ENCODE measurements at places on chromosomes 1 and 21.

DNA sequence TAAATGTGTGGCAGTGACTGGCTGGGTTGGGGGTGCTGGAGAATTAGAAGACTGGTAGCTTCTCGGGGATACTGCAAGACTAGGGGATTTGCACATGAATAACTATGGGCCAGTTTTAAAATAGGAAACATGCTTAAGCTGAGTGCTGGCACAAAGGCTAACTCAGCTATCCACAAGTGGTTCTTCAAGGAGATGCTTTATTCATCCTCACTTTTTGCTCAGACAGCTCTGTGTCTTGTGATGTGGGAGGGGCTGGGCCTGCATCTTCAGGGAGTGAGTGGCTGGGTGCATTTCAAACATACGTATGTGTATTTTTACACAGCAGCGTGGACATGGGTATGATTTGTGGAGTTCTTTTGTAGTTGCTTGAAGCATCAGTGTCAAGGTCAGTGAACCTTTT is 2.3 kb downstream of the COQ8A start:
- H3K27ac ChIP-seq = no peak overlapping the region
- no peak overlapping the region for H3K4me3 ChIP-seq
- H3K4me1 ChIP-seq = peaks cover 18% of the 10 kb centered on the region

DNA sequence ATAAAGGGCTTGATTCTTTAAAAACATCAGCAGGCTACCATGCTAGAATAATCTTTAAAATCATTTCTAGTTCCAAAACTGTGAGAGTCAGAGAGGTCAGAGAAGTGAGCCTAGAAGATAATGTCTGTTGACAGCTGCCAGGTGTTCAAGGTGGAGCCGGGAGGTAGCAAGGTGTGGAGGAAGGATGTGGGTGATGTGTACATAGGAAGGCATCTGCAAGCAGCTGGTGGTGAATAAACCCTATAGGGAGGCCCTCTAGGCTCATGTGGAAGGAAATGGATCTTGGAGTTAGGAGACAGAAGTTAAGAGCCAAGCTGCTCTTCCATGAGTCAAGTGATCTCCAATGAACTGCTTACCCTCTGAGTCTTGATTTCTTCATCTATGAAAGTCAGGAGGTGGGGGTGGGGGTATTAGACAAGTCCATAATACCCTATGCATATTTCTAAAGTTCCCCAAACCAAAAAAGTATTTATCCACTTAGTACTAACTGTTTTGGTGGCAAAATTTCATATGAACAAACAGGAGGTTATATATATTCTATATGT is 266.3 kb downstream of the RHOU start:
- no peaks in the 10 kb centered on the region for H3K36me3 ChIP-seq
- no peak for DNase-seq
- H3K4me1 ChIP-seq = no peaks in the 10 kb centered on the region
- no peak overlapping the region for H3K4me3 ChIP-seq

DNA sequence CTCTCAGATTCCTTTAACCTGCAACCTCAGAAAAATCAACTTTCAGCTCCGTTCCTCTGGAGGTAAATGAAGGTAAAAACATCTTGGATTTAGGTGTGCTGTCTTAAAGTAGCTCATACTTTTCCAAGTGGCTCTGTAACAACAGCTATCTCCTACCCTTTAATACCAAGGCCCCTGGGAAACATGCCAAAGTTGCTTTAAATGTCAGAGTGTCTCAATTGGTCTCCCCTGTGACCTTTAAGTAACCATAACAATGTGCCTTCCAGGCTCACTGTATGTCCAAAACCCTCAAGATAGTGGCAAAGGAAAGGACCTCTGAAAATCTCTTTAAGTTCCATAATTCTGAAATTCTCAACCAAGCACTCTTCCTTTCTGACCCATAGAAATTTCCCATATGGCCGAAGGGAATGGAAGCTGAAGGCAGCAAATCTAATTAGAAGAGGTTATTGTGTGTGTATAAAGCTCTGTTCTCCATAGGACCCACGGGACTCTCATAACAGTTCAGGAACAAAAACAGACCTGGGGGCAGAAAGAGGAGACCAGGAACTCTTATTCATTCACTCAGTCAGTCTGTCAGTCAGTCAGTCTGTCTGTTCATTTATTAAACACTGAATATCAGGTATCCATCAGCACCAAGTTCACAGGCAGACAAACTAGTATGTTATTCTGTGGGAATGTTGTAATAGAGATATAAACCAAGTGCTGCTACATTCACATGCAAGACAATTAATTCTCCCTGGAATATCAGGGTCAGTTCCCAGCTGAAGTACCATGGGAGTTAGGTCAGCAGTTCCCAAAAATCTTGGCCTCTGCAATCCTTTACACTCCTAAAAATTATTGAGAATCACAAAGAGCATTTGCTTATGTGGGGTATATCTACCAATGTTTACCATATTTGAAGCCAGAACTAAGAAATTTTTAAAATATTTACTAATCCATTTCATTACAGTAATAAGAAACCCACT is 19.1 kb downstream of the ASTN1 start:
- no peaks in the 10 kb centered on the region for H3K27me3 ChIP-seq
- no peaks in the 10 kb centered on the region for H3K36me3 ChIP-seq
- no peak overlapping the region for H3K4me3 ChIP-seq

DNA sequence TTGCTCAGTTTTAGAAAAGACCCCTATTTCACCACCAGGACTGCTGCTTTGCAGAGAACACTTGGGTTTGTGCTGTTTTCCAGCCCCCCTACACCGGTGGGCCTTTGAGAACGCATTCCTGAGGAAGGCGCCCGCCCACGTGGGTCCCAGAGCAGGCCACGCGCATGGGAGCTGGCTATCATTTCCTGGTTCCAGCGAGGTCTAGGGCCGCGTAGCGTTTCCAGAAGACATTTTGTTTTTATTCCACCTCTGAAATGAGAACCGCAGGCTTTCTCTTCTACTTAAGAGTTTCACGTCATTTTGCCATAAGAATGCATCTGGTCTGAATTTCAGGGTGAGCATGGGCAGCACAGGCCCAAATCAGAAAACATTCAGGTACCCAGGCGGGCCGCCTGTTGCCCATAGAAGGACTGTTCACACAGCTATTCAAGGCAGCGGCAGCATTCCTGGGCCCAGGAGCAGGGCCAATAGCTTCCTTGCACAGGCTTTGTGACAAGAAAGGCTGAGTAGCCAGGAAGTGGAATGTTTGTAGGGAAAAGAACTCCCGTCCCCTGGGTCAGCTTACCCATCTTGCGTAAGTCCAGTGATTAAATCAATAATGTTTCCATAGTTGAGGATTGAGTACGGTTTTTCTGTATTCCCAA is 1.4 kb upstream of the KLHL21 start:
- H3K4me1 ChIP-seq = peaks cover 19% of the 10 kb centered on the region
- peak overlapping the region; percentile 96 for H3K27ac ChIP-seq
- peaks cover 7% of the 10 kb centered on the region for H3K36me3 ChIP-seq

DNA sequence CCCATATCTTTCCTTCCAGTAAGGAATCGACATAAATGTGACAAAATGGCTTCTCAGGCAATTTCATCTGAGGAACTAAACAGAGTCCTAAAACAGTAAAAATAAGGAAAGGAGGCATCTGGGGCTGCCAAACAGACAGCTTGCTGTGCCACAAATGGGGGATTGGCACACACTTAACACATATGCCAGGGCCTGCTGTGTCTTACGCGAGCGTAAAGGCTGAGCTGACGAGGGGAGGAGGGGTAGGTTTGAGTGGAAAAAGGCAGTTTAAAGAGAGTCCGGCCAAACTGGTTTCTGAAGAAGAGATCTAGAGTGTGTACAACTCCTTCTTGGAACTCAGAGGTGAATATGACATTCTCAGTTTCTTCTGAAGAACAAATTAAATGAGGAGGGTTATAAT is 244.1 kb upstream of the MAP1LC3C start:
- H3K4me1 ChIP-seq = peaks cover 12% of the 10 kb centered on the region
- no peaks in the 10 kb centered on the region for H3K27me3 ChIP-seq
- no peaks in the 10 kb centered on the region for H3K36me3 ChIP-seq
- H3K27ac ChIP-seq = no peak overlapping the region
- no peak overlapping the region for H3K4me3 ChIP-seq

DNA sequence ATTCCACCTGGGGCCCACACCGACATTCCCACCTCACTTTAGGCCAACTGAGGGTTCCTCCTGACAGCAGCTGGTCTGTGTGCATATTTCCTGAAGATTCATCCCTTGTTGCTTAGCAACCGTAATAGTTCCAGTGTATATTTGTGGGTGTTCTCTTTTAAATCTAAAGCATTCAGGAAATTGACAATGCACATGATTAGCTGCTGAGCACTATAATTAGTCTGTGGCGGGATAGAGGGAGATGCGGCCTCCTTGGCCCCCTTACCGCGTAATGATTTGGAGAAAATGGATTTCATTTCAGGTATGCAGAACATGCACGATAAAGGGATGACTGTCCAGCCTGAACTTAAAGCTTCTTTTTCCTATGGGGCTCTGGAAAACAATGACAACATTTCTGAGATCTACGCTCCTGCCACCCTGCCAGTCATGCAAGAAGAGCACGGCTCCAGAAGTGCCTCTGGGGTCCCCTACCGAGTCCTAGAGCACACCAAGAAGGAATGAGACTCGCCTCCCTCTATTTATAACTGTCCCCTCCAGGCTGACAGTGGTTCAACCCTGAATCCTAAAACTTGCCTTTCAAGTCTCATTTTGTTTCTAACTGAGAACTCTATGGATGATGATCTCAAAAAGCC is 33.8 kb upstream of the RCAN3 start:
- H3K27me3 ChIP-seq = no peaks in the 10 kb centered on the region
- H3K4me3 ChIP-seq = no peak overlapping the region
- peaks cover 5% of the 10 kb centered on the region for H3K4me1 ChIP-seq
- H3K36me3 ChIP-seq = no peaks in the 10 kb centered on the region
- no peak overlapping the region for H3K27ac ChIP-seq
- no peak for DNase-seq

- H3K27ac ChIP-seq = no peak overlapping the region
- no peaks in the 10 kb centered on the region for H3K27me3 ChIP-seq
- no peak overlapping the region for H3K4me3 ChIP-seq
- H3K36me3 ChIP-seq = no peaks in the 10 kb centered on the region
- DNase-seq = no peak
Observed at GRCh38 chr21:38988509-38989378, 183.0 kb downstream of the ETS2 start.

GRCh38 chr1:83017276-83017675 is 981.7 kb downstream of the TTLL7 start:
- no peaks in the 10 kb centered on the region for H3K27me3 ChIP-seq
- no peak overlapping the region for H3K27ac ChIP-seq
- H3K4me1 ChIP-seq = no peaks in the 10 kb centered on the region
- H3K4me3 ChIP-seq = no peak overlapping the region
- no peak for DNase-seq

Data from neuronal stem cell (in vitro differentiated cells).